Mucosa of descending colon (tissue), 3 donors: ENCODE measurements at places on chromosomes 3 and 15. TPM values are rescaled to one million over a fixed set of nuclear protein-coding genes. Genes with fewer than 3 reads are reported as not detected.

- peak; percentile 19 for DNase-seq
These were observed at the start of gene FBLN2 for GRCh38 chr3:13548696-13549622. FBLN2 (plus strand) TSS chr3:13549125; CDS start chr3:13570356, 21,231 bp downstream.

- no peak for DNase-seq
These were observed 196.5 kb upstream of the ATP11B start for GRCh38 chr3:182596676-182597410.

- DNase-seq, result no peak
These were observed 26.2 kb upstream of the SLC12A8 start for GRCh38 chr3:125238759-125239158.

DNA sequence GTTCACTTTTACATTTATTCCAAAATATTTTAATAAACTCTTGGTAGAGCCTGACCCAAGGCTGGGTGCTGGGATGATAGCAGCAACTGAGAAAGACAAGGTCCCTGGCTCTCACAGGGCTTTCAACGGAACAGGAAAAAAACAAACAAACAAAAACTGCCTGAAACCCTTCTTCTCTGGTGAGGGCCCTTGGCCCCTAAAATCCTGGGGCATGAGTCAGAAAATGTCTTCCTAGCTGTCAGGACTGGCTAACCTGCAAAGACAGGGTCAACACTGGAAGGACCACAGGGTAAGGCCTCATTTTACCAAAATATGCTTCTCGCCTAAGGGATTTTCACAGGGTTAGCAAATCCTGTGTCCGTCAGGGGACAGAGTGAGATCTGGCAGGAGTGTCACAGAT, 45.7 kb upstream of the WNT5A start:
- no peak for DNase-seq

DNA sequence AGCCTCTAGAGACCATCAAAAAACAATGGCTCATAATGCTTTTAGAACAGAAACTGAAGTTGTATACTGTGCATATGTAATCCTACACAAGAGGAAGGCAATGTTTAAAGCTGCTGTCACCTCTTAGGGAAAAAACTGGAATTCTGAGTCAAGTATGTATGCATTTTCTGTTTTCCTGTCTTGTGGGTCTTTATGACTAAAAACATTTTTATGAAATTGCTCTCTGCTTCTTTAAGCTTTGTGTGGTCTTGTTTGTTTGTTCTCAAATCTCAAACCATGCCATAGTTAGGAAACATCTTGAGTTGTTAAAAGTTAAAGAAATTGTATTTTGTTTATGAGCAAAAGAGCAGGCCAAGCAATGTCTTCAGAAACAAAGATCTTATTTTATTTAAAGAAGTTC, 80.9 kb upstream of the SOX2 start:
- no peak for DNase-seq

DNA sequence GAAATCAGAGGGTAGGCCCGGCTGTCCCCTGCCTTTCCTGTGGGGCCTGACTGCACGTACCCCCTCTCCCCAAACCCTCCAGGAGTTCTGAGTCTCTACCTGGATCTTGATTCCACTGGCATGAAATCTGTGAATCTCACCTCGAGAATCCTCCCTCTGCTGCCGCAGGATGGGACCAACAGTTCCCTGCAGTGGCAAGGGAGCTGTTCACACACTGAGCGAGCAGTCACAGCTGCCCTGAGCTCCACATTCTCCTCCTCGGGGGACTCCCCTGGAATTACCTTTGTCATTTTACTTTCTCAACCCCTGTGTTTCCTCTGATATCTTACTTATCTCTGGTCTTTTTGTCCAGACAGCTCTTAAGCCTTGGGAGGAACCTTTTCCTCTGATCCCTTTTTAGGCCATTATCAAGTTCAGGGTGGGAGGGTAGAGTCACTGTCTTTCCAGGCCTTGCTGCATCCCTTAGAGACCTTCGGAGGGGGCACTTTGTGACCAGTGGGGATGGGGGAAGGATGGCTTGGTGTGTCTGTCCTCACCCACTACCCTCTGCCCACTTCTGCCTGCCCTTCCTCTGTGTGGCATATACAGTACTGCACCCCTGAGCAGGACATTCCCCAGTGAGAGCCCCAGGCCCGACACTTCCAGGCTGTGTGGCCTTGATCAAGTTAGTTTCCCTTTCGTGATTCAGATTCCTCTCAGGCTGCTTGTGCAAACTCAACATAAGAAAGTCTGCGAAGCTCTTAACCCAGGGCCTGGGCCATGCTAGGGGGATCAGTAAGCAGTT, 42.0 kb downstream of the CACNA2D3 start:
- DNase-seq, result no peak

- DNase-seq, result no peak
These were observed 76.1 kb upstream of the DCLK3 start for GRCh38 chr3:36840453-36840921.

- DNase-seq, result no peak
These were observed 2.9 kb upstream of the NDN start for GRCh38 chr15:23690015-23690414.

- no peak for DNase-seq
These were observed 232.6 kb downstream of the ABHD5 start for GRCh38 chr3:43923104-43923882.

DNA sequence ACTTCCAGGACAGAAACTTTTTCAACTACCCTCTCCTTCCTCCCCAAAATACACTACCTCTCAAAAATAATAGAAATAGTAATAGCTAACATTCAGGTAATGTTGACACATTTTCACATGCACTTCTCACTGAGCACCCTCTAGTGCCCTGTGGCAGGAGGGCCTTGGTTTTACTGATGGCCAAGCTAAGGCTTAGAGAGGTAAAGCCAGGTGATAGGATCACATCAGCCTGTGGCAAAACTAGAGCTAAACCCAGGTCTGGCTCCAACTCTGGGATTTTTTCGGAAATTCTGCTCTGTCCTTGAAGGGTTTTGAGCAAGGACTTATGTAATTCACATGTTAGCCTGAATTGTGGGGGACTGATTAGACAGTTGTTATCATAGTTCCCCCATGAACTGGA, 922 bp upstream of the TAMM41 start:
- no peak for DNase-seq

DNA sequence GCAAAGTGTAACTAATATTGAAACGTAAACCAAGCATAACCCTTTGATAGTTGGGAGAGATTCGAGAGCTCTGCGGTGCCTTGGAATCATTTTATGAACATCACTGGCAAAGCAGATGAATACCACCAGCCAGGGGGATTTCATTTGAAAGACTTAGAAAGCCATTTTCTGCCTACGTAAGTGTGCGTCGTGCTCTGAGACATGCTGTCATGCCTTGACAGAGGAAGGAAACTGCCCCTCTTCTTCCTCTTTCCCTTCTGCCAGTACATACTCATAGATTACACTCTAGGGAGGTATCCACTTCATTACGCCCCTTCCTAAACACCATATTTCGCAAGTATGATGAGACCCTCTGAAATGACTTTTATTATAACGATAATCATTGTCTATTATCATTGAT, 3.3 kb upstream of the MTHFS start:
- no peak for DNase-seq

DNA sequence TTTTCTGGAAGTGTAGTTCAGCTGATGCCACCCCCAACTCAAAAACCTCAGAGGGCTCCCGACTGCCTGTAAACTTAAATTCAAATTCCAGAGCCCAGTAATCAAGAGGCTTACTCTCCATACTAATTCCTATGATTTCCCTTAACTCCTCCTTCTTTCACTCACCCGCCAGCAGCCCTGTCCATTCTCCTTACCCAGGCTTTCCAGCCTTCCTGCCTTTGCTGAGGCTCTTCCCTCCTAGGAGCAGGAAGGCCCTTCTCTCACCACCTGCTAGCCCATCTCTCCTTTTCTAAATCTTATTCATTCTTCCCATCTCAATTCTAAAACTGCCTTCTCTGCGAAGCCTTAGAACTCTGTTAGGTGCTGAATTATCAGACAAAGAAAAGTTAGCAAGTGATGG, 30.4 kb downstream of the RORA start:
- no peak for DNase-seq

DNA sequence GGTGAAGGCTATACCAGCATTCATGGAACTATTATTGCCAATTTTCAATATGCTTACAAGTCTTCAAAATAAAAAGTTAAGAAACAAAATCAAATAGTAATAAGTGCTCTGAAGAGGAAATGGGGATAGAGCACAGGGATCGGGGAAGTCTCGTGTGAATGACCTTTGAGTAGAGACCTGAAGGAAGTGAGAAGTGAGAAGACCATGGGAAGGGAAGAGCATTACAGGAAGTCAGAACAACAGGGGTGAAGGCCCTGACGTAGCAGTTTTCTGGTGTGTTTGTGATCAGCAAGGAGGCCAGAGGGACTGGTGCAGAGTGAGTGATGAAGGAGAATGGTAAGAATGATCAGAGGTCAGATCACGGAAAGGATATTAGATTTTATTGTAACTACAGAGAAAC, 48.1 kb downstream of the STAC start:
- DNase-seq, result no peak

DNA sequence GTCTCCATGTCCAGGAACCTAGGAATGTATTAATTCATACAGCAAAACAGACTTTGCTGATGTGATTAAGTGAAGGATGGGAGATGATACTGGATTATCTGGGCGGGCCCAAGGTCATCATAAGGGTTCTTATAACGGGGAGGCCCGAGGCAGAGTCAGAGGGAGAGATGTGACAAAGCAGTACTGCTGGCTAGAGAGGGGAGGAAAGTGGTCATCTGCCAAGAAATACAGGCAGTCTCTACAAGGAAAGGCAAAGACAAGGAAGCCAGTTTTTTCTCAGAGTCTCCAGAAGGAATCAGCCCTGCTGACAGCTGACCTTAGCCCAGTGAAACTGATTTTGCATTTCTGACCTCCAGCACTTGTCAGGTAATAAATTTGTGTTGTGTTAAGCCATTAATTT, 66.2 kb upstream of the CORO2B start:
- DNase-seq, result no peak

DNA sequence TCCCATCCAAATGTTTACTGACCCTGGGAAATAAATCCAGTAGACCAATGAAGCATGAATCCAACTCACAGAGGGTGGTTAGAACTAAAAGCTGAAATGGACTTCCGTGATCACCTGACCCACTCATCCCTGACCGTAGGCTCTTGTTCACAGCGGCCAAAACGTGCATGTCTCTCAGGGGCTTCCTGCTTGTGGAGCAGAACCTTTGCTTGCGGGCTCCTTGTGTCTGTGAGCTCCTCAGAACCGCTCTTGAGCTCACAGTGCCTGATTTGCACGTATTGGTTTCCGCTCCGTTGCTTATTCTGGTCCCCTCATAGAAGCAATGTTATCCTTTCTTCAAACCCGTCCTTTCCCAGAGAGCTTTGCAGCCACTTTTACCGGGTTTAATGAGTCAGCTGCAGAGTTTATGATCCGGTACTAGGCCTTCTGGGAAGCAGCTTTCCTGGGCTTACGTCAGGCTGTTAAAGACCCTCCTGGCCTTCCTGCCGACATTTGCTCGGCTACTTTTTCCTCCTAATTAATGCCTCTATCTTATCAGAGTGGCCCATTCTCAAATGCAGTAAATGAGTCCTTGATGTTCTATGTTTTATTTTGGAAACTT, 35.4 kb downstream of the LIPC start:
- DNase-seq, result no peak

- DNase-seq, result no peak
These were observed 507.8 kb downstream of the TUSC7 start for GRCh38 chr3:117217355-117217754.

GRCh38 chr3:44914936-44915335, 40.5 kb downstream of the TGM4 start:
- no peak for DNase-seq

Gene IL12A
- total RNA-seq, result 0.23 TPM

Gene GABRB3
- 3.1 TPM for total RNA-seq

Gene SOX14
- total RNA-seq, result not detected

Gene P2RY1
- total RNA-seq, result 18.8 TPM

Gene GRK7
- total RNA-seq, result not detected

Gene LMAN1L
- total RNA-seq, result 0.60 TPM

Gene SCAMP5
- total RNA-seq, result 10.8 TPM

Gene SEMA4B
- total RNA-seq, result 118 TPM

Gene ISLR
- total RNA-seq, result 7.4 TPM

Gene ZCWPW2
- total RNA-seq, result 0.90 TPM

Gene GOLGA8G
- total RNA-seq, result not detected
